ENCODE measurements at places on chromosomes 5 and 9. TPM values are rescaled to one million over a fixed set of nuclear protein-coding genes. Genes with fewer than 3 reads are reported as not detected.

The NRARP gene
- 3.6 TPM for total RNA-seq

The FABP6 gene
- total RNA-seq, result 1.4 TPM

The TMEM174 gene
- not detected for total RNA-seq

The ARHGEF28 gene
- total RNA-seq, result 6.7 TPM

The BDP1 gene
- total RNA-seq, result 90.5 TPM

The MARCOL gene
- total RNA-seq, result not detected

The SLC6A7 gene
- 0.62 TPM for total RNA-seq

The IL5 gene
- total RNA-seq, result not detected

The SPINK7 gene
- total RNA-seq, result not detected

The CARTPT gene
- not detected for total RNA-seq

The C9orf152 gene
- total RNA-seq, result not detected

The STRBP gene
- total RNA-seq, result 97.5 TPM

The DOCK2 gene
- 6.4 TPM for total RNA-seq

The CEL gene
- not detected for total RNA-seq

The SLC1A1 gene
- total RNA-seq, result 54.7 TPM

The IFNA2 gene
- not detected for total RNA-seq

The NSA2 gene
- 56.3 TPM for total RNA-seq

The PAM gene
- total RNA-seq, result 85.2 TPM

The DIRAS2 gene
- total RNA-seq, result 30.6 TPM

The PLAC8L1 gene
- not detected for total RNA-seq

The SNCB gene
- 12.6 TPM for total RNA-seq

The SAXO1 gene
- total RNA-seq, result not detected

The ABCA1 gene
- 27.3 TPM for total RNA-seq

The INSL4 gene
- total RNA-seq, result not detected

The GFPT2 gene
- 11.4 TPM for total RNA-seq

The C9orf153 gene
- 0.62 TPM for total RNA-seq

The TMEM252 gene
- total RNA-seq, result not detected

The NKD2 gene
- total RNA-seq, result 3.0 TPM

The GNPDA1 gene
- 20.3 TPM for total RNA-seq

The GABRG2 gene
- 37.4 TPM for total RNA-seq

The TMED7 gene
- total RNA-seq, result 125 TPM

The FCN1 gene
- 1.1 TPM for total RNA-seq

The SHOC1 gene
- total RNA-seq, result 0.16 TPM

The TAS2R1 gene
- total RNA-seq, result 0.62 TPM

The RNF183 gene
- not detected for total RNA-seq

The OR1Q1 gene
- not detected for total RNA-seq

The ARL14EPL gene
- total RNA-seq, result not detected

The FAM169A gene
- total RNA-seq, result 90.6 TPM

Data from occipital lobe (tissue), 3 donors.